ENCODE measurements at places on chromosomes 2 and 18. TPM values are rescaled to one million over a fixed set of nuclear protein-coding genes. Genes with fewer than 3 reads are reported as not detected.

The IL36A gene
- total RNA-seq = 1.6 TPM

DNA sequence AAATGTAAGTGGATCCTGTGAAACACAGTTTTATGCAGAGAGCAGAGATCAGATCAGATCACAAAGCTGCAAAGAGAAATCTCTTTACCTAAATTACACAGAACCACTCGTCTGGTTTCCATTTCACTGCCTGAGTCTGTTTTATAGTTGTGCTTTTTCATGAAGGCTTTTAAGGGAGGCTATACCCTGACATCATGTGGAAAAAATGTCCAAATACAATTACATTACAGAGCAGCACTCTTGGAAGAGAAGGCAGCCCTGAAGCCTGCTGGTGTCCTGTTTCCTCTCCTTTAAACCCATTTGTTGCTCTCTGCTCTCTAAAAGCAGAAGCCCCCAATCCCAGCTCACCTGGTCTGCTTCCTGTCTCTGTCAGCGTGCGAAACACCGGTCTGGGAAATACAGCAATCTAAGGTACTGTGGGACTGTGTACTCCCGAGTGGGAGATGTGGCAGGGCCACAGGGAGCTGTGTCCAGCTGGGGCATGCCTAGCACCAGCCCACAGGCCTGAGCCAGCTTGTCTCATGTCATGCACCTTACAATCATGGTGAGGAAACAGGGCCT, 24.8 kb upstream of the ZFP36L2 start:
- DNase-seq = no peak

DNA sequence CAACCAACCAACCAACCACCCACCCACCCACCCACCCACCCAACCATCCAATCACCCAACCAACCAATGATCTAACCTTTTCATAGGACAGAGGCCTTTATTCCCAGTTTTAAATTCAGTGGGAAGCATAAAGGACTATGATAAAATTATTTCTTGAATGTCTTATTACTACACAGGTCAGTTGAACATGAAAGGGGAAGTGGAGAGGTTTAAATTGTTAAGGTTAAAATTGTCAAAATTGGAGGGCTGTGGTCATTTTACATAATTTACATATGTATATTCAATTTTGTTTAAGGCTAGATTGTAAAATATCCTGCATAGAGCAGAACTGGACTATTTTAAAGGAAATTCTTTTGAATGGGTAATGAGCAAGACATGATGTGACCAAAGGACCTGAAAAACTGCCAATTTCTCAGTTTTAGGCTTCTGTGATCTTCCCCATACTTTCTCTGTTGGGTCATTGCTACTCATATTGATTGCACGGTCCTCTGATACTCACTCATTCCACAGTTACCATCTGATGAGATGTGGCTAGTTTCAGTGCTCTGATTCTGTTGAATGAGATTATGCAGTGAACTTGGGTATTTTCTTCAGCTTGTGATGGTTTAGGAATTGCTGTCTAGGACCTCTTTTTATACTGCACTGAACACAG, 127.4 kb downstream of the PLCL1 start:
- no peak for DNase-seq

GRCh38 chr18:77106331-77106730, 26.3 kb downstream of the MBP start:
- DNase-seq = peak; percentile 81

DNA sequence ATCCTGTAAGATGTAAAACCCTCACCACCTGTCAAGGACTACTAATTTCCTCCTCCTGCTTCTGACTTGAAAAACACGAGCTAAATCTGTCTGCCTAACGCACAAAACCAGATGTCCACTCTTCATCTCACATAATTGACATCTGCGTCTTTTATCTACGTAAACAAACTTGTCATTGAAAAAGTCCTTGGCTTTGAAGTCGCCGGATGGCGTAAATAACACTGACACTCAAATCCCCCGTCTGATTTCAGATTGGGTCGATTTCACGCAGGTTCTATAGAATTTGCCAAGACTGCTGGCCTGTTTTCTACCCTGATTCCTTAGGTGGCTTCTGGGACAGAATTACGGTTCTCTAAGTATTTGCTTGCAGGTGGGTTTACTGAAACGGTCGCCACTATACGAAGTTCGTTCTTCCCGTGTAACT, 539 bp upstream of the MOB4 start:
- no peak for DNase-seq

- DNase-seq = no peak
Observed at GRCh38 chr2:7140306-7140705, 223.1 kb downstream of the RNF144A start.

DNA sequence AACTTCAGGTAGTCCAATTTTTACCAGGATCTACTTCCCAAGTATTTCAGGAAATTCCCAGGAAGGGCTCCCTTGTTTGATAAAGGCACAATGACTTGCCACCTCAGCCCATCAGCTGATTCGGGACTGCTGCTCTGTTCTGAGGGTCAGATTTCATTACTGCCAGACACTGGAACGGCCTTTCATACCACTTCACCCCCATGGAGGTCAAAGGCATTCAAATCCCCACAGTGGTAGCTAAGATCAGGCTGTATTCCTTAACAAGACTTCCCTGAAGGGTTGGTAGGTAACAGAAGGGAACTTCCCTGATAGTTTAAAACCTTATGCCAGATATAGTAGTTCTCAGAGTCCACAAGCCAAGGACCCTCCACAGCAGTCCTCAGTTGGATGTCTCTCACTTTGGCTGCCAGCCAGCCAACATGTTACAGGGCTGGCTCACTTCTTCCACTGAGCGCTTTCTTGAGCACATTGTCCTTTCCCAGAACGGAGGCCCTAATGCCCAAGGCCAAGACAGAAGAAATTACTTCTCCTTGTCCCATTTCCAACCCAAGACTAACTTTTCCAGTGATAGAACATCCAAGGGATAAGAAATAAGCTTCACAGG, 40.0 kb upstream of the GLS start:
- DNase-seq = no peak

- no peak for DNase-seq
Observed at GRCh38 chr2:192886636-192887035, 691.9 kb upstream of the TMEFF2 start.

- no peak for DNase-seq
Observed at GRCh38 chr2:101893681-101894381, 97.9 kb upstream of the IL1R2 start.

GRCh38 chr2:212708355-212708754, 169.8 kb upstream of the ERBB4 start:
- no peak for DNase-seq

DNA sequence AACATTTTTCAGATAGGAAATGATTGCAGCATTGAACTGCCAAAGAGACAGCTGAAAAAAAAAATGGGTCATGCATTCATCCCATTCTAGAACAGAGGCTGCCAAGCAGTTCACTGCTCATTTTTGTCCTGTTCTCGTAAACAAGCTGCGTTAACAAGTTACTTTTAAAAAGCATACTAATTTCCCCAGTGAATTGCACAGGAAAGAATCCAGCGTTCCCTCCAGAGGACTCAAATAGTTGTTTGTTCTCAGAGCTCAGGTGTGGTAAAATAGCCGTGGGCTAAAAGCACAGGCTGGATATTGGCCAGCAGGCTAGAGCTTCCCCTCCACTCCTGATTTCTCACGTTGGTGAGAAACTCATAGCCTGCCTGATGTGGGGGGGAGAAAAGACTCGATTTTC, 76.1 kb upstream of the AQP4 start:
- DNase-seq = no peak

DNA sequence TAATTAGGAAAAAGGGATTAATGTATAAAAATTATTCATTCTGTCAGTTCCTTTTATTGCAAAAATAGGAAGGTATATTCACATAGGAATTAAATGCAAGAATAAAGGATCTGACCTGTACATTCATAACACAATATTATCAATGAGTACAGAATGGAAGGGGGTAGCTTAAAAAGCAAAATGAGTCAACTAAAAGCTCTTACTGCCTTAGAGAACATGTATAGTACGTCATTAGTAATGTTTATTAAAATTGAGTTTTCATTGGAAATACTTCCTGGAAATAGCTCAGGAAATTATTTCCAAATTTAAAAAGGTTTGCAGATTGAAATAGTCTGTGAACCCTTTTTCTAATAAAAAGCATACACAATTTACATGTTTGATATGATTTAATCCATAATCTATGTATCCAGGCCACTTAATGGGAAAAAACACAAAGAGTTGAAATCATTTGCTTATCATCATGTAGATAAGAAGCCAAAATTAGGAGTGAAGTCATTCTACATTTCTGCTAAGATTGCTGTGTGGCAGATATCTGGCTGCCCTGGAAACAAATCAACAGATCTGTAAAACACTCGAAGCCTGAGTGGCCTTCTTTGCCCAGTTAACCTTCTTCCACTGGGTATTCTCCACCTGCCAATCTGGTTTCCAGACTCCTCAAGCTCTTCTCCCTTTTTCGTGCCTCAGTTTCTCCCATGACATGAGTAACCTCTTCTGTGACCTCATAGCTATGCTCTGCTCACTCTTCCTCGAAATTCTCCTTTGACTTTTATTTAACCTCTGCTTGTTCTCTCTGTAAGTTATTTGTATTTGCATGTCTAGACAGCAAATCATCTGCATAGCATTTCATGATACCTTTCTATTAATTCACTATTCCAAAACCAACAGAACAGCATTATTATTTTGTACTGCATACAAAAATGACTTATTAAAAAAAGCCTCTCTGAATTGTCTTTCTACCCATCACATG, 181.2 kb upstream of the REV1 start:
- no peak for DNase-seq

DNA sequence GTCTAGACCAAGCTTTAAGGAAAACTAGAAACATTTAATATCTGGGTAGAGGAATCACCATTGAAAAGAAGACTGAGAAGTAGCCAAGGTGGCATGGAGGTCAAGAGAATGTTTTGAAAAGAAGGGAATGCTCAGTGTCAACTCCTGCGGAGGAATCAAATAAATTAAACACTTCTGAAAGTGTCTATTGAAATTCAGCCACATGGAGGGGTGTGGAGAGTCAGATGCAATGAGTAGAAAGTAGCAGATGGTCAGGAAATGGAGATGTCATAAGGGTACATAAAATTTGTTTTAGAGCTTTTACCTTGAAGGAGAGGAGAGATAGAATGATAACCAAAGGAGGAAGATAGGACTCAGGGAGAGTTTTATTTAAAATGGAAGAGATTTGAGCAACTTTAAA, 35.1 kb downstream of the NLRC4 start:
- no peak for DNase-seq

- DNase-seq = peak; percentile 12
Observed at GRCh38 chr2:169365029-169365480, 2.7 kb upstream of the LRP2 start.

The WDPCP gene
- 19.2 TPM for total RNA-seq

GRCh38 chr18:32624182-32624723, 148.6 kb downstream of the KLHL14 start:
- DNase-seq = no peak

DNA sequence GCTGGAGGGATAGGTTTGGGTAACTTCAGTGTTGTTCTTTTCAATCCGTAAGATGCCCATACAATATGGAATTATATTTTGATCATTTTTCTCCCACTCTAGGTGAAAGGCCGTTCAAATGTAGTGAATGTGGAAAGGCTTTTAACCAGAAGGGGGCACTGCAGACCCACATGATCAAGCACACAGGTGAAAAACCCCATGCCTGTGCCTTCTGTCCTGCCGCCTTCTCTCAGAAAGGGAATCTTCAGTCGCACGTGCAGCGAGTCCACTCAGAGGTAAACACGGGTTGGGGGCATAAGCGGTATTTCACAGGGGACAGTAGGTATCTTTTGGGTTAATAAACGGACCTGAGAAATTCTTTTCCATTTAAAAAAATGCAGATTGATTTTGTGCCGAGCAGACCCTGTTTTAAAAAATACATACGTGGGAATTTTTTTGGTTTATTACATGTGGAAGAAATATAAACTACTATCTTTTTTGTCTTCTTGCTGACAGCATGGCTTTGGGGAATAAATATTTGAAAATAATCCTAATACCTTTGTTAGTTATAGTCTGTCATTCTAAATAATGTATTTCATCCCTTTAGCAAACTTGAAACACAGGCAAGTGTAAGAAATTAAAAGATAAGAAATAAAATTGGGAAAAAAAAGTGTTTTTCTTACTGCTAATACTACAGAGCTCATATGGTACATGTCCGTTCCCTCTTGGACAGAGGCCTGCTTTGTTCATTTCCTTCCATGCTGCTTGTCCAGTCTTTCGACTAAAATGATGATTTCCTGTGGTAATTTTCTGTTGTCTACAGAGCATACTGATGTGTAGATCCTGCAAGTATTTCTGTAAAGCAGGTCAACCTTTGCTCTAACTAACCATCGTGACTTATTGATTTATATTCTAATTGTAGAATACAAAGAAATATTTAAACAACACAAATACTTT, 53.3 kb downstream of the ZNF236 start:
- DNase-seq = no peak

Data from naive thymus-derived CD4-positive, alpha-beta T cell (primary cell).